ENCODE measurements at places on chromosomes 6 and 20. TPM values are rescaled to one million over a fixed set of nuclear protein-coding genes. Genes with fewer than 3 reads are reported as not detected.

- no peak for DNase-seq
These were observed 27.2 kb downstream of the SLC12A5 start for GRCh38 chr20:46056027-46056833.

DNA sequence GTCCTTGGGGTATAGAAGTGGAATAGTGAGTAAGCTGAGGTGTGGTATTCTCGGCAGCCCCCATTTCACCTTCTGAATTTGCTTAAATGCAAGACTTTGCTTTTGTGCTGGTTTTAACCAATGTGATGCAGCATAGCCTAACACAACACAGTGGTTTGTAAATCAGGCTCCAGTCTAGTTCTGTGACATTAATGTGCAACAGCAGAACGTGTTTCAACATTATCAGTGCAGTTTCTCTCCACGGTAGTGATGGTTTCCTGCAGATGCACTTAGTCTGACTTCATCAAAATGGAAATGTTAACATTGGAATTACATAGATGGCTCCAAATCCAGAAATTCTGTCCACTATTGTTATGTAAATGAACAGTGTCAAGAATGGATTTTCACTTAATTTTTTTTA lies 139.5 kb downstream of the ZFAND3 start:
- no peak for DNase-seq

GRCh38 chr6:145244349-145245100 lies 490.8 kb downstream of the EPM2A start:
- DNase-seq = no peak

- DNase-seq = no peak
These were observed 293.8 kb upstream of the RGS17 start for GRCh38 chr6:153424719-153425400.

- no peak for DNase-seq
These were observed 10.0 kb upstream of the FAM110A start for GRCh38 chr20:823574-823902.

DNA sequence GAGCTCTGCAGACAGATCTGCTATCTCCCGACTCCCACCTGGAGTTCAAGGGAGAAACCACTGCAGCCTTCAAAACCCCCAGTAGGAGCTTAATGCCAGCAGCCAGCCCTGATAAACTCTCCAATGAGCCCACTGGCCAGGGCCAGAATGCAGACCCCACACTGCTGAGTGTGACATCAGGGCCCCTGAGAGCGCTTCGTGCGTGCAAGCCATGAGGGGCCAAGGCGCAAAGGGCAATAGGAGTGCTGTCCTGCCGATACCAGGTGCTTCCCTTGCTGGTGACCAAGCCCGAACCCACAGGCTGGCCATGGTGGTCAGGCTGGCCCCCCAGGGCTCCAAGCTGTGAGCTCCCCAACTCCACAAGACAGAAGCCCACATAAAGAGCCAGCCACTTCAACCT lies 33.2 kb upstream of the CST7 start:
- DNase-seq = no peak

- no peak for DNase-seq
These were observed 4.3 kb downstream of the PPP1R11 start for GRCh38 chr6:30071081-30071818.

DNA sequence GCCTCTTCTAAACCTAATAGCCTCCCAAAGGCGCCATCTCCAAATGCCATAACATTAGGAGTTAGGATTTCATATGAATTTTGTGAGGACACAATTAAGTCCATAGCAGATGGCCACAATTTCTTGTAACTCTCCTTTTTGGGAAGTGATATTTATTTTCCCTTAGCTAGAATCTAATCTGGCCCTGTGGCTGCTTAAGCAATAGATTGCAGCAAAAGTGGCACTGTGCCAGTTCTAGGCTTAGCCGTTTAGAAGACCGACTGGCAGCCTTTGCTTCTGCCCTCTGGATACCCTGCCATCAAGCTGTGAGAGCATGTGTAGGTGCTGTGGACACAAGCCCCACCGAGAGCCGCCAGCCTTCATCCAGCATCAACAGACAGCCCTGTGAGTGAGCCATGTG lies 15.9 kb upstream of the ADGB start:
- no peak for DNase-seq

GRCh38 chr20:38242848-38243708 lies 17.5 kb downstream of the KIAA1755 start:
- DNase-seq = peak; percentile 55

DNA sequence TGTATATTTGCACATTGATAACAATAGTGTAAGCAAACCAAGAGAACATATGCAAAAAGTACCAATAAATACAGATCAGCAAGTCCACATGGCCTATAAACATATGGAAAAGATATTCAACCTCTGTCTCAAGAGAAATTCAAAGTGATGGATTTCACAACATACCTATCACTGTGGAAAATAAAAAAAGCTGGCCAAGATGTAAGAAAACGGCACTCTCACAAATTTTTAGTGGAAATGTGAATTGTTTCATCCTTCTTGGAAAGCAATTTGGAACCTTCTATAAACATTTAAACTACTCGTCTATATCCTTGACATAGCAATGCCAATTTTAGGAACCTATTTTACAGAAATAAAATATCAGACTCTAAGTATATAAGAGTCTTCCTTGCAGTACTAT lies 559.8 kb downstream of the QKI start:
- no peak for DNase-seq

DNA sequence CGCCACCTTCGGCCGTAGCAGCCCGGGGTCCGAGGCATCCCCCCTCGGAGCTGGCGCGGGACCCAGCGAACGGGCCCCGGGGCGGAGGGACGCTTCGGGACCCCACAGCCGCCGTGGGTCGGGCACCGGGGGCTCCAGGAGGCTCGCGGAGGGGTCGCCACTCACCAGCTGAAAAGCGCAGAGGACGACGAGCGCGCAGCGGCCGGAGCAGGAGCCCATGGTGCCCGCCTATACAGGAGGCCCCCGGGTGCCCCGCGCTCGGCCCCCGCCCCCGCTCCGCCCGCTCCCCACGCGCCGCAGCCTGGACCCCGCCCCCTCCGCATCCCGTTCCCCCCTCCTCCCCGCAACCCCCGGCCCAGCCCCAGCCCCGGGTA lies at the start of gene NKAIN4:
TSS of gene NKAIN4 (minus strand) at position 232 of the 374 bp plus-strand sequence. CDS start at position 219, 13 bp downstream.
- DNase-seq = no peak

- no peak for DNase-seq
These were observed 43.8 kb downstream of the MAP3K4 start for GRCh38 chr6:161035182-161035980.

GRCh38 chr20:57830515-57830895 lies 120.7 kb upstream of the PMEPA1 start:
- no peak for DNase-seq

DNA sequence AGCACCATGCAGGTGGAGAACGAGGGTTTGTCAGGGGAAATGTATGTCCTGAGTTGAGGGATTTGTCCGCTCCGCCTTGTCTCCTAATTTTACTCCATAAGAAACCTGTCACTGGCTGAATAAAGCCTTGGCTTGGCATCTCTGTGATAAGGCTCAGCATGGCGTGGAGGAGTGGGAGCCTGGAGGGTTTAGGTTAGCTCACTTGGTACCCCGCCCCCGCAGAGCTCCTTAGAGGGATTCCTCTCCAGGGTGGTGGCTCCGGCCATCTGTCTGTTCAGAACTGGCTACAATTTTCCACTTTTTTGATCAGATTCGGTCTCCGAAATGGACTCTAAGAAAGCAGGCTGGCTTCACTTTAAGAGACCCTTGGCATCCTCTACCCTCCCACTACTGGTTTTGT lies 192.2 kb upstream of the SYNDIG1 start:
- no peak for DNase-seq

DNA sequence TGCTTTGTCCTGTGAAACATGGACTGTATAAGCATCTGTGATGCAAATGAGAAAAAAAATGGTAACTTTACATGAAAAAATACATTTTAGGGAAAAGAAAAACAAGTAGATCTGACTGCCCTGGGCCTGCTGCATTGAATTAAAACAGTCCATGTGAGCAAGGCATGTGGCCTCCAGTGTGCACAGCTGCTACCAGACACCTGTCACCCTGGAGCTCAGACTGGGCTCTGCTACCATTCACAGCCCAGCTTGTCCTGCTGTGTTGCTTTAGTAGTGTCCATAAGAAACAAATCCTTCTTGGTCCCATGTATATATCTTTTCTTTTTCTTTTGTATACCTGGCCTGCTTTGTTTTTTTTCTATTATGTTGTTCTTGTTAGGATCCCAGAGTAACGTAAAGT lies 315.9 kb downstream of the NKAIN2 start:
- DNase-seq = no peak

GRCh38 chr6:90859612-90860011 lies 272.7 kb upstream of the MAP3K7 start:
- DNase-seq = peak; percentile 12

GRCh38 chr6:4291453-4292403 lies 156.4 kb upstream of the ECI2 start:
- no peak for DNase-seq

- DNase-seq = no peak
These were observed 3.3 kb downstream of the ID1 start for GRCh38 chr20:31608251-31608945.

- DNase-seq = no peak
These were observed 4.5 kb downstream of the ACSS1 start for GRCh38 chr20:25053255-25054031.

- no peak for DNase-seq
These were observed 35.3 kb downstream of the GPR6 start for GRCh38 chr6:110013386-110013785.

GRCh38 chr20:38093641-38094077 lies 60.1 kb downstream of the RPRD1B start:
- DNase-seq = no peak

CTCFL gene
- total RNA-seq = not detected

GJA10 gene
- total RNA-seq = not detected

HS3ST5 gene
- total RNA-seq = not detected

TNFRSF21 gene
- total RNA-seq = 36.5 TPM

MOXD1 gene
- total RNA-seq = 0.74 TPM

FUT9 gene
- total RNA-seq = not detected

LKAAEAR1 gene
- not detected for total RNA-seq

HAO1 gene
- not detected for total RNA-seq

PKIB gene
- total RNA-seq = 0.46 TPM

HLA-DQB2 gene
- total RNA-seq = 7.2 TPM

PET117 gene
- total RNA-seq = 19.4 TPM

HLA-DMB gene
- total RNA-seq = 78.5 TPM

MAS1L gene
- not detected for total RNA-seq
